Breast epithelium (tissue), 4 donors: ENCODE measurements at places on chromosomes 12 and 14.

DNA sequence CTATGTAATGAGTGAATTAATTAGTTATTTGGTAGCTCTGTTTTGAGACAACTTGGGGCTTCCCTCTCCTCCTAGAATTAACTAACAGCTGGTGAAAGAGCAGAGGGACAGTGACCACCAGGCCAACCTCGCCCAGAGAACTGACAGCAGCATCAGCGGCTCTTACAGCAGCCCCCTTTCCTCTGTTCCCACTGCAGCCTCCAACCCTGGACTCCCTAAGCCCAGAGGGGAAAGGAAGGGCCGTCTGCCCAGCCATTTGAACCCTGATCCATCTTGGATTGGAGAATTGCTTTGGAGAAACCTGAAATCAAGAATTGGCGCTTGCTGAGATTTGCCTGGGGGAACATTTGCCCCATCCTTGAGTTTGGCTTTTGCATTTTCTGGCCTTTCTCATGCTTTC is 45.5 kb downstream of the B4GALNT3 start:
- no peak for DNase-seq

DNA sequence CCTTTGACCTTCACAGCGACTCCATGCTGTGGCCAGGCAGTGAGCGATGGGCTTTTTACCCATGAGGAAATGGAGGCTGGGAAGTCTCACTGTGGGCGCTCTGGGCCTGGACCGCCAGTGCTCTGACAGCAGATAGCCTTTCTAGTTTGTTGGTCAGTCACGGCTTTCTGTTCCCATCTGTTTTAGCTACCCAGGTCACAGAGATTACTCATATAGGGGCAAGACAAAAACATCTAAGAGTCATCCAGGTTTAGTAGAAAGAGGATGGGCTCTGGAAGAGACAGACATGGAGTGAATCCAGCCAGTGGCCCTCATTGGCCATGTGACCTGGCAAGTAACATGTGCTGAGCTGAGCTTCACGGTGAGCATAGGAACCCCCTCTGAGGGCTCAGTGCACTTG is 68.6 kb downstream of the MARK3 start:
- no peak for DNase-seq

- no peak for DNase-seq
Observed at GRCh38 chr12:25266497-25266896, 15.8 kb upstream of the KRAS start.

DNA sequence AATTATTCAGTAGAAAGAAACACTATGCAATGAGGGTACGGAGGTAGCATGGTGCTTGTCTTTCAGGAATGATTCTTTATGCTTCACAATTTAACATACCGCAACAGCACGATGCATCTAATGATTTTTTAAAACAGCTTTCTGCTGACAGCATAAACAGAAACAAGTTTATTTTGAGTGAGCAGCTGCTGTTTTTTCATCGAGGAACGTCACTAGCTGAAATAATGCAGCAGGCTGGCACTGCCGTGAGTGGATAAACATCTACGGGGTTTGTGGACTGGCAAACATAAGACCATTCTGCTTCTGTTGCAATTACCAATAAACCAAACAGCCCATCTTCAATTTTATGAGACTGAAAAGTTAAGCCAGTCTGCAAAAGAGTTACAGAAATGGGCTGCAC is 871.8 kb downstream of the RPS29 start:
- no peak for DNase-seq

DNA sequence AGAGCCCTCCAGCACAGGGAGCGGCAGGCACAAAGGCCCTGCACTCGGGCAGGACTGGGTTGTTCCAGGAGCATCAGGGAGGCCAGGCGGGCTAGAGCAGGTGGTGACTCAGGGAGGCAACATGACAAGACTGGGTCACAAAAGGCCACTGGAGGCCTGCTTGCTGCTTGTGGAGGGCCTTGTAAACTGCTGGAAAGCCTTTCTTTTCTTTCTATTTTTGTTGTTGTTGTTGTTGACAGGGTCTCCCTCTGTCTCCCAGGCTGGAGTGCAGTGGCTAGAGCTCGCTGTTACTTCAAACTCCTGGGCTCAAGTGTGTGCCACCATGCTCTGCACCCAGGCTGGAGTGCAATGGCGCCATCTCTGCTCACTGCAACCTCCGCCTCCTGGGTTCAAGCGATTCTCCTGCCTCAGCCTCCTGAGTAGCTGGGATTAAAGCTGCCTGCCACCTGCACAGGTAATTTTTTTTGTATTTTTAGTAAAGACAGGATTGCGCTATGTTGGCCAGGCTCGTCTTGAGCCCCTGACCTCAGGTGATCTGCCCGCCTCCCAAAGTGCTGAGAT is 11.8 kb upstream of the RCOR1 start:
- DNase-seq = no peak

DNA sequence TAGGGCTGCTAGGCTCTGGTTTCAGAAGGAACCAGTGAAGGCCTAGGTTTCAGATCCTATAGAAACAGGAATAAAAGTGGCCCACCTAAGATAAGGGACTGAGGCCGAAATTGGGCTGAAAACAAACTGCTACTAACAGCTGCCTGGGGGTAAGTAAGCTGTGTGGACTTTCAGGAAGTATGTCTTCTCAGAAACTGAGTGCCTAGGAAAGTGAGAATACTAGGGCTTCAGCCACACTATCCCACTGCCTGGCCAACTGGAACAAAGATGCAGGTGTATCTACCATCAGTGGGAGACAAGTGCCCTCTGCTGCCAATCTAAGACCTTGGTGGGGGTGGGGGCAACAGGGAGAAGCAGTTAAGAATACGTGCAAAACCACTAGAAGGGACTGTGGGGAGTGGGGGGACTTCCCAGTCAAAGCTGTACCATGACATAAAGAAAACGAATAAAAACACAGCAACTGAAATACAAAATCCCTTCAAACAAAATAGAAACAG is 82.5 kb downstream of the MED13L start:
- no peak for DNase-seq

GRCh38 chr12:2679068-2679815 is 115.5 kb upstream of the FKBP4 start:
- no peak for DNase-seq

GRCh38 chr12:126156806-126157574 is 1091.8 kb downstream of the AACS start:
- DNase-seq = no peak

DNA sequence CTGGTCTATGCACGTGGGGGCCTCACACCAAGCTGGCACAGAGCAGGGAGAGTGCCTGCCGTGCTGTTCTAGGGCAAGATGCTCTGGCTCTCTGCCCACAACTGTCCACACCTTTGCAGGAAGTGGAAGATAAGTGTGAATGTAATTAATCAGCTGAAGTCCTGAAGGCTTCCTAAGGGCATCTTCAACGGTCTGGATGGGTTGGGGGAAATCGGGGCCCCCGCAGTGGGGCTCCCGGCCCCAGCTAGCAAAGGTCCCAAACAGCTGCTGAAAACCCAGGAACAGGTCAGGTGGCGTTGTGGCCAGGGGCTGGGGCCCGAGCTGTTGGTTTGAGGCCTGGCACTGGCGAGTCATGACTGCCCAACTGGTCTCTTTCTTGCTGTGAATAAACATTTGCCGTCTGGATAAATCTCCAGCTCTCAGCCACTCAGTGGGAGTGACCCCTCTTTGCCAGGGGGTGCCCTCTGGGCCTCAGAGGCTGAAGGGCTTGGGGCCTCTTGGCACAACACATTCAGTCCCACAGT is 6.7 kb upstream of the SLC25A29 start:
- DNase-seq = no peak

DNA sequence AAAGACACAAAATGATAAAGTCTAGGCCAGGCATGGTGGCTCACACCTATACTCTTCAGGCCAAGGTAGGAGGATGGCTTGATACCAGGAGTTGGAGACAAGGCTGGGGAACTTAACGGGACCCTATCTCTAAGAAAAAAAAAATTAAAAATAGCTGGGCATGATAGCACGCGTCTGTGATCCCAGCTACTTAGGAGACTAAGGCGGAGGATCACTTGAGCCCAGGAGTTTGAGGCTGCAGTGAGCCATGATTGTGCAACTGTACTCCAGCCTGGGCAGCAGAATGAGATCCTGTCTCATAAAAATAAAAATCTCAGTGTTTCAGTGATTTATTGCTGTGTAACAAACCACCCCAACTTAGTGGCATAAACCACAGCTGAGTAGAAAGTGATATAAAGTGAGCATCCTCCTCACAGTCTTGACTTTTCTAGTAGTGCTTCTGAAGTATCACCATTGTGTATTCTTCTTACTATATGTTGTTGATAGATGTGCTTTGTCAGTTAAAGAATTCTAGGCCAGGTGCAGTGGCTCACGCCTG is 10.6 kb upstream of the ATF1 start:
- DNase-seq = no peak

GRCh38 chr14:104395941-104396681 is 183.5 kb upstream of the C14orf180 start:
- DNase-seq = no peak

- DNase-seq = no peak
Observed at GRCh38 chr12:12645485-12645884, 33.8 kb downstream of the CREBL2 start.

DNA sequence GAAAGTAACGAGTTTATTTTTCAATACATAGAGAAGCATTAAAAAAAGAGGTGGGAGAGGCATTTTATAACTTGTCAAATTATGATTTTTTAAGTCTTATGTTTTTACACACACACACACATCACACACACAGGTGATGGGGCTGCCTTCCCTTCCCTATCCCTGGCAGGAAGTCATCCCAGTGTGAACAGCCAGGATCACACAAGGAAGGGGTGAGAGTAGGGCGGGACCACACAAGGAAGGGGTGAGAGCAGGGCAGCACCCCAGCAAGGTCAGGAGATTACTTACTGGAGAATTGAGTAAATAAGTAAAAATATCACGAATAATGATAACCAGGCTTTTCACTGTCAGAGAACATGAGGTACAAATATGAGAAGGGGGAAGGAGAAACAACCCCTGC is 372.6 kb downstream of the SEC23A start:
- no peak for DNase-seq

GRCh38 chr12:9334041-9334692 is 126.0 kb upstream of the PZP start:
- DNase-seq = no peak

GRCh38 chr12:50055831-50056638 is 1.4 kb upstream of the ASIC1 start:
- DNase-seq = peak; percentile 26

DNA sequence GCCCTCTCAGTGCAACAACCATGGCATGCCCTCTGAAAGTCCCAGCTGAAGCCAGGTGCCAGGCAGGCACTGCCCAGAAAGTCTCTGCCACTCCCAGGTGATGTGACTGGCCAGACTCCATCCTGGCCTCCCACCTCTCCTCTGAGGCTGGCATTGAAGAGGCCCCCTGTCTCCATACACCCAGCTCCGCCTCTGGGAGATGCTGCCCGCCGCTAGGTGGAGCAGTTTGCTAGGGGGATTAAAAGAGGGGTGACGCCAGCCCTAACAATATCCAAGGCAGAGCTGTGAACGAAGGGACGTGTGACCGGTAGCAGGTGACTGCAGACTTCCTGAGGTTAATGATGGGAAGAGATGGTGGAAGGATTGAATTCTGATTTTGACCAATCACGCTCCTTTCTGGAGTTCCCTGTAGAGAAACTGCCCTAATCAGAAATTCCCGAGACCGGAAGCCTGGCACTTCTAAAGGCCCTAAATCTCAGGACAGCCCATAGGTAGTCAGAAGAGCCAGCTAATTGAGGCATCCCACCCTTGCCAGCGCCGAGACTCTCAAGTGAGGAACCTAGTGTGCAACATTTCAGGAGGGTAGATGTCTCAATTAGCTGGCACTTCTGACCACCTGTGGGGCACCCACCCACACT is 8.3 kb upstream of the PLEK2 start:
- DNase-seq = no peak

DNA sequence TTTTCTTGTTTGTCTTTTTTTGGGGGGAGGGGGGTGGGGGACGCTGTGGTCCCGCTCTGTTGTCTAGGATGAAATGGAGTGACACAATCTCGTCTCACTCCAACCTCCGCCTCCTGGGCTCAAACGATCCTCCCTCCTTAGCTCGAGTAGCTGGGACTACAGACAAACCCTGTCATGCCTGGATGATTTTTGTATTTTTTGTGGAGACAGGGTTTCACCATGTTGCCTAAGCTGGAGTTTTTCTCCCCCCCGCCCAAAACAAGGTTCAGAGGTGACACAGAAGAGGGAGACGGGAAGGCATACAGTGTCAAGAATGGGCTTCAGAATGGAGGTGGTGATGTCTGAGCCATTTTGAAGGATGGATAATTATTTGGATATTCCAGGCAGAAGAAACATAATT is 116.9 kb upstream of the ATF1 start:
- no peak for DNase-seq

- DNase-seq = no peak
Observed at GRCh38 chr14:71711619-71712018, 220.6 kb upstream of the RGS6 start.

GRCh38 chr12:21852251-21852650 is 77.7 kb upstream of the KCNJ8 start:
- no peak for DNase-seq

DNA sequence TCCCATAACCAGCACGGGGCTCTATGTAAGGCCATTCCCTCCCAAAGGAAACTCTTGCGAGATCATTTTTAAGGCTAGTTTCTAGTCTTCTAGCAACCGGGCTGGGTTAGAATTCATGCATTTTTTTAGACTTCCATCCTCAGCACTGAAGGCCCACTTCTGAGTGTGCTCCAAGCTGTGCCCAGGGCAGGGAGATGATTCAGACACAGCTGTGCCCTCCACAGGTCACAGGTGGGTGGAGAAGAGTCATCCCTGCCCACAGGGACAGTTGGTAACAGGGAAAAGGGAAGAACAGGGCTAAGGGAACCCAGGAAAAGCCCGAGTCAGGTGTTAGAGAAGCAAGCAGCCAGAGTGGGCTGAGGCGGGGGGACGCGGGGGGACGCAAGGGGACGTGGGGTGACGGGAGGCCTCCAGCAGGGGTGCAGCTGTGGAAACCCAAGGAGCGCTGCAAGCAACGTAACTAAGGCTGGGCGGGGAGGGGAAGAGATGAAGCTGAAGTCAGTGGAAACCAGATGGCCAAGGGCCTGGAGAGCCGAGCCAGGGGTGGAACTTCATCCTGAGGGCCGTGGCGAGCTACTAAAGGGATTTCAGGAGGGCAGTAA is 27.2 kb upstream of the PPP2R5C start:
- DNase-seq = no peak

DNA sequence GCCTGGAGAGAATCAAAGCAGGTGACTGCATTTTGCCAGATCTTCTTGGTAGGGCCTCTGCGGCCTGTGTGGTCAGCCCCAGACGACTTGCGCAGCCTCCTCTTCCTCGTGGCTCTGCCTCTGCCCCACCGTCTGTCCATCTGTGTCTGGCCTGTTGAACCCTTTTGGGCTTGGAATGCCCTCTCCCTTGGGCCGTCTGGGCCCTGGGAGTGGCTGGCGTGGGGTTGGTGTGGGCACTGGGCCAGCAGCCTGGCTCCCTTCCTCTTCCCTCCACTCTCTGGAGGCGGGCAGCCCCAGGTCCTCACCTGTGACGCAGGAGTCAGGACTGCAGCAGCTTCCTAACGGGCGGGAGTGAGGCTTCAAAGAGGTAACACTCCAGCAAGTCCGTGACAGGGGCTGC is 9.7 kb upstream of the CCDC197 start:
- no peak for DNase-seq
